ENCODE measurements at places on chromosomes 16 and 17. TPM values are rescaled to one million over a fixed set of nuclear protein-coding genes. Genes with fewer than 3 reads are reported as not detected.
A peak's percentile ranks its signal among the peaks of the same experiment; 100 is the strongest.

WNT3 gene
- 1.9 TPM for total RNA-seq

KRTAP4-12 gene
- not detected for total RNA-seq

CDT1 gene
- total RNA-seq = 9.4 TPM

GAS7 gene
- not detected for total RNA-seq

ACE gene
- 30.6 TPM for total RNA-seq

GRCh38 chr17:55420067-55420775, 1.4 kb downstream of the MMD start:
- DNase-seq = no peak

DNA sequence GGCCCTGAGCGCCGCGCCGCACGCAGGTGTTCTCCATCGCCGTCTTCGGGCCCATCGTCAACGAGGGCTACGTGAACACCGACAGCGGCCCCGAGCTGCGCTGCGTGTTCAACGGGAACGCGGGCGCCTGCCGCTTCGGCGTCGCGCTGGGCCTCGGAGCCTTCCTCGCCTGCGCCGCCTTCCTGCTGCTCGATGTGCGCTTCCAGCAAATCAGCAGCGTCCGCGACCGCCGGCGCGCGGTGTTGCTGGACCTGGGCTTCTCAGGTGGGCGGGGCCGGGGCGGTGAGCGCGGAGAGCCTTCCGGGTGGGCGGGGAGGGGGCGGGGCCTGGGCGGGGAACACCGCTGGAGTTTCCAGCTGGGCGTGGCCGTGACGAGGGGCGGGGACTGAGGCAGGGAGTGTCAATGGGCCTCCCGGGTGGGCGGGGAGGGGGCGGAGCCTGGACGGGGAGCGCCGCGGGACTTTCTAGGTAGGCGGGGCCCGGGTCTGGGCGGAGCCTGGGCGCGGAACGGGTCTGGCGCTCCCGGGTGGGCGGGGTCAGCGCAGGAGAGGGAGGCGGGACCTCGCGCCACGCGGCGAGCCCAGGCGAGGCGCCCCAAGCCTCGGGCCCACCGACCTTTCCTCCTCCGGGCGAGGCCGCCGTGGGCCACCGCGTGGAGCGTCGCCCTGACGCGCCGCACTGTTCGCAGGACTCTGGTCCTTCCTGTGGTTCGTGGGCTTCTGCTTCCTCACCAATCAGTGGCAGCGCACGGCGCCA, 2.4 kb downstream of the SYNGR3 start:
- peak; percentile 54 for DNase-seq

DNA sequence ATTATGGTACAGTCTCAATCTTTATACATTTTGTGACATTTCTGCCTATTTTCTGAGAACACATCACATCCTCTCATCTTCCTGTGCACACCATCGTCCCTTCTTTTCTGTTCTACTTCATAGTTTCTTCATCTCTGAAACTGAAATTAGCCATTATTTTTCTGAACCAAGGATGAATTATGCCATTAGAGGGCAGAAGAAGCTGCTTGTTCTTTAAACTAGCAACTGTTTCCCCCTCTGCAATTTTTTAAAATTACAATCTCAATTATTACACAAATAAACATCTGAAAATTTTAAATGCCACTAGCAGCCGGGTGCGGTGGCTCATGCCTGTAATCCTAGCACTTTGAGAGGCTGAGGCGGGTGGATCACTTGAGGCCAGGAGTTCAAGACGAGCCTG, 41.3 kb downstream of the RBBP6 start:
- DNase-seq = no peak

- no peak for DNase-seq
These were observed 5.2 kb upstream of the RAB5C start for GRCh38 chr17:42159796-42160530.

DNA sequence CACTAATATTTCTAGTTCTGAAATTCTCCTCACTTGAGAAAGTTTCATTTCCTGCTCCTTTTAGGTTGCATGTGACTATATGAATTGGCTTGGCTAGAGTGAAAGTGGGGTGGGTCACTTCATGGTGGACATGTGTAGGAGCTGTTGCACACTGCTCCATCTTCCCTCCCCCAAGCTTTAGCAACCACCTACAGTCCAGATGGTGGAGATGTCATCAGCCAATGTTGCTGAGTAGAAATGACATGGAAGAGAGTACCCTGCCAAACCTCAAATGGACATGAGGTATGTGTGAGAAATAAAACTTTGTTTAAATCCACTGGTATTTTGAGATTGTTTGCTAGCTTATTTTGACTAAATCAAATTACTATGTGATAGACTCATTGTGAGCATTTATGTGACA, 281.5 kb downstream of the CA10 start:
- no peak for DNase-seq

- DNase-seq = no peak
These were observed 152.2 kb downstream of the NTN1 start for GRCh38 chr17:9173386-9173983.

GRCh38 chr17:76691379-76692191, 19.2 kb downstream of the MXRA7 start:
- no peak for DNase-seq

DNA sequence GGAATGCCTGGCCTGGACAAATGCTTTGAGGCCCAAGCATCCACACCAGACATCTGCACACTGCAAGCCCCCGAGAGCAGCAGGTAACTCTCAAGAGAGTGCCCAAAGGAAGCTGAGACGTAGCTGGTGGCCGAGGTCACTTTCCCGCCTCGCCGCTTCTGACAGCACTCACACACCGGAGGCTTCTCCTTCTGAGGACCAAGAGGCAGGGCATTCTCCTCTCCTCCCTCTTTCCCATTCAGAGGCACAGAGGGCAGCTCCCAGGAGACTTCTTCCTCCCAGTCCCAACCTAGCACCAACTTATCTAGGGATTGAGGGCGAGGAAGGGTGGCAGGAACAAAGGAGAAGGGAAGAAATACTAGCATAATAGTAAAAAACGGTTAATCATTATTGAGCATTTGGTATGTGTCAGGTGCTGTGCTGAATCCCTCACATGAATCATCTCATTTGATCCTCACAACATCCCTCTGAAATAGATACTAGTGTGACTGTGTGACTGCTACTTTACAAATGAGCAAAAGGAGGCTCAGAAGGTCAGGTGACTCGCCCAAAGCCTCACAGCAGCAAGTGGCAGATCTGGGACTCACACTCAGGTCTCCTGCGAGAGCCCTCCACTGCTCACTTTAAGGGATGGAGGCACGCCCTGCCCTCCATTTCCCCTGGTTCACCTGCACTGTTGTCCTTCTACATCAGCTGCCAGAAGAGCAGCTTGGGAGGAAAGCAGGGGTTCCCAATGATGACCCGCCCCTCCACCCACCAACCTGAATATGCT, 41.8 kb downstream of the MYO18A start:
- no peak for DNase-seq

GRCh38 chr17:58747674-58748073, 8.0 kb upstream of the PPM1E start:
- DNase-seq = no peak

DNA sequence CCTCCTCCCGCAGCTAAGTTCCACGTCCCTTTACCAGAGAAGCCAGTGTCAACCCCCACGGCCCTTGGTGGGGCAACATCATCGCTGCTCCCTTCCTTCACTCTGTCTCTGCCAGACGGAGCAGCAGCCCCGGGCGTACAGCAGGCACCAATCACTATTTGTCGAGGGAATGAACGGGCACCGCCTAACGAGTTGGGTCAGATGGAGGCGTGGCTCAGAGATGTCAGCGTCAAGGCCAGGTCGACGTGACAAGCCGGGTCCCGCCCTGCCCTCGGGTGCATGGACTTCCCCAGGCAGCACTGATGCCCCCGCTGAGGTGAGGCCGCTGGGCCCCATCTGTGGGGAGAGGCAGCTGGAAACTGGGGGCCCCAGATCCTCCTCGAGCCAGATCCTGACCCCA, 50.0 kb downstream of the CBFA2T3 start:
- DNase-seq = no peak

DNA sequence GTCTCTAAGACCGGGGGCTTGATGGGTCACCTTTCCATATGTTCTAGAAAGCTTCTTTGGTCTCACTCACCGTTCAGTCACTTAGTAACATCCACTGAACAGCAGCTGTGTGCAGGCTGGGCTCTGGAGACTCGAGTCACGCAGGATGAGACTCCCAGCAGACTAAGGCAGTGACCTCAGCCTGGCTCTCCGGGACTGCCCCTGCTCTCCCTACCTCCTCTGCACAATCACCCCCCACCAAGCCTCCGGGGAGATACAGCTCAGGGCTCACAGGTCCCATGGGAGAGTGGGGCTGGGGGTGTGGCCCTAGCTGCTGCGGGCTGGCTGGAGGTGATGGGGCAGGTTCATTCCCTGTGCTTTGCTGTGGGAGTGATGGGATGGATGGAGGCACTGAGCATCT, 14.1 kb downstream of the FLYWCH2 start:
- no peak for DNase-seq

DNA sequence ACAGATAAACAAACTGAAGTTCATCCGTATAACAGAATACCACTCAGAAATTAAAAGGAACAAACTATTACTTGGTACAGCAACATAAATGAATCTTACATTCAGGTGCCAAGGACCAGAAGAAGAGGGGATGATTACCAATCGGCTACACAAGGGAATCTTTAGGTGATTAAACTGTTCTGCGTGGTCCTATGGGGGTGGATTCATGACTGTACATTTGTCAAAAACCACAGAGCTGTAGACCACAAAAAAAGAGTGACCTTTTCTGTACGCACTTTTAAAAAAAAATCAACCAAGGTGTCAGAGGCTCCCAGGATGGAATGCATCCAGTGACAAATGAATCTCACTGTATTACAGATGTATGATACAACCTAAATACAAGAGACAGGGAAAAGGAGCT, 110.8 kb downstream of the CDYL2 start:
- no peak for DNase-seq

DNA sequence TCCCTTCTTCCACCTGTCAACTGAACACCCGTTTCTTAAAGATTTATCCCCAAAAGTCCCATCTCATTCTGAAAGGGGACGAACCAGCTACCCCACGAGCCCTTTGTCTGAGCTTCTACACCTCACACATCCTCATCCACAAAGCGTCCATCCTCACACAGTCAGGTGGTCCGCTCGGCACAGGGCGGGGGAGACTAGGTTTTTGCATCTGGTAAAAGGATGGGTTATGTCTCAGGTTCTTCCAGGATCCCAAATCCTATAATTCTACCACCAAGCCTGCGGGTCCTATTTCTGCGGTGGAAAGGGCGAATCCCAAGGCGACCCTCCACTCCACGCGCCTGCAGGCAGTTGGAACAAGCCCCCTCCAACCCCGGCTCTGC, 458 bp downstream of the GFOD2 start:
- no peak for DNase-seq

DNA sequence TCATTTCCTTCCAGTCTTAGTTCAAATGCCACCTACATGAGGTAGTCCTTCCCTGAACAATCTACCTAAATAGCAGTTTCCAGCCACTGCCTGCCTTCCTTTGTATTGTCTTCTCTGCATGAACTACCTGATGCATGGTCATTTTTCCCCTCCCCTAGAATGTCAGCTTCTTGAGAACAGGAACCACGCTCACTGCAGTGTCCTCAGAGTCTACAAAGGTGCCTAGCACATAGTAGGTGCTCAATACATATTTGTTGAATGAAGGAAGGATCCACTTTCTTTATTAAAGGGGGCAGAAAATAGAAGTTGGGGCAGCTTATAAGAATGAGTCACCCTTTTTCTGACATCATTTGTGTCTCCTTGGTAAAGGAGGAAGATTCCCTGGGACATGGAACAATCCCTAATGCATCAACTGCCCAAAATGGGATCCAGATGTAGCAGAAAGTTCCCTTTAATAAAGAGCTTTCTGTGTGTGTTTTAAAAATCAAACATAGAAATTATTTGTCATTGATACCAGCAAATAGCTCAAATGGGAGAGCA, 4.4 kb upstream of the CYLD start:
- DNase-seq = no peak

- DNase-seq = no peak
These were observed 1494.7 kb upstream of the CDH8 start for GRCh38 chr16:63530974-63531373.

DNA sequence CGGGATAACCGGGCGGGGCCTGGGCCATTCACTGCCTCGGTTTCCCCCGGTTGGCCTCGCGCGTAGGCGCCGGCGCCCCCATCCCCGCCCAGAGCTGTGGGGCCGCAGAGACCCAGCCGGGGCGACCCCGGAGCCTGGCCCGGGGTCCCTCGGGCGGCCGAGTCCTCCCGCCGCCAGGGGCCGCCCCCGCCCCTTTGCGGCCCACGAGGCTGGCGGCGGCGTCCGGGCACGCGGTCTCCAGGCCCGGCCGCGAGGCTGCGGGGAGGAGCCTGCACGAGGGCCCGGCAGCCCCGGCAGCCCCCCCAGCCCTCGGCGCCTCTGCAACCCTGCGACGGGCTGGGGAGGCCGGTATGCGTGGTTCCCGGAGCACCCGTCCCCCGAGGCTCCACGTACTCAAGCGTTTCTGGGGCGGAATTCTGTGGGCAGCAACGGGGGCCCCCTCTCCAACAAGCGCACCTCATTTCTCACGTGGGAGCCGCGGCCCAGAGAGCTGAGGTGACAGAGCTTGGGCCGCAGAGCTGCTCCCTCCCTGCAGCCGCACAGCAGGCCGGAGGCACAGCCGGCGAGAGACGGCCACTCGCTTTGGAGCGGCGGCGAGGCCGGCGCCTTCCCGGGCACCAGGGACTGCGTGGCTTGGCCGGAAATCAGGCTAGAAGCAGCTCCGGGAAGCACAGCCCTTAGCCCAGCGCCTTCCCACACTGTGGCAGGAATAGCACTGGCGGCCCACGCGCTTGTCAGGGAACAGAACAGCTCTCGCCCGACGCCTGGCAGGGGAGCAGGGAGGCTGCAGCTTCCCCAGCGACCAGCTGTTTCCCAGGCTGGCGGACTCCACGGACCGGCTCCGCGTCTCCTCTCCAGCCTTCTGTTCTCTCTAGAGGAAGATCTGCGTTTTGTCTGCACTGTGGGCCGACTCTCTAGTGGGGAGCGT, 867 bp upstream of the LIMD2 start:
- DNase-seq = no peak

Data from pulmonary artery endothelial cell (primary cell).